CD8-positive, alpha-beta memory T cell (primary cell): ENCODE measurements at places on chromosomes 12 and 14. TPM values are rescaled to one million over a fixed set of nuclear protein-coding genes. Genes with fewer than 3 reads are reported as not detected.

GRCh38 chr12:20272161-20272560 is 96.2 kb upstream of the PDE3A start:
- no peak for DNase-seq
- no peaks in the 10 kb centered on the region for H3K27me3 ChIP-seq
- no peaks in the 10 kb centered on the region for H3K36me3 ChIP-seq
- H3K4me1 ChIP-seq = no peaks in the 10 kb centered on the region

GRCh38 chr12:24373004-24373403 is 423.5 kb upstream of the SOX5 start:
- no peak overlapping the region for H3K4me3 ChIP-seq
- H3K27me3 ChIP-seq = no peaks in the 10 kb centered on the region
- H3K36me3 ChIP-seq = no peaks in the 10 kb centered on the region
- DNase-seq = no peak
- H3K27ac ChIP-seq = no peak overlapping the region
- no peaks in the 10 kb centered on the region for H3K4me1 ChIP-seq

- no peaks in the 10 kb centered on the region for H3K27me3 ChIP-seq
- H3K36me3 ChIP-seq = no peaks in the 10 kb centered on the region
- no peak for DNase-seq
Measured at GRCh38 chr12:29071099-29071498, 78.0 kb upstream of the FAR2 start.

- no peaks in the 10 kb centered on the region for H3K27me3 ChIP-seq
- no peak overlapping the region for H3K4me3 ChIP-seq
- DNase-seq = no peak
- no peak overlapping the region for H3K27ac ChIP-seq
- no peaks in the 10 kb centered on the region for H3K36me3 ChIP-seq
Measured at GRCh38 chr12:40446385-40446784, 221.6 kb downstream of the LRRK2 start.

DNA sequence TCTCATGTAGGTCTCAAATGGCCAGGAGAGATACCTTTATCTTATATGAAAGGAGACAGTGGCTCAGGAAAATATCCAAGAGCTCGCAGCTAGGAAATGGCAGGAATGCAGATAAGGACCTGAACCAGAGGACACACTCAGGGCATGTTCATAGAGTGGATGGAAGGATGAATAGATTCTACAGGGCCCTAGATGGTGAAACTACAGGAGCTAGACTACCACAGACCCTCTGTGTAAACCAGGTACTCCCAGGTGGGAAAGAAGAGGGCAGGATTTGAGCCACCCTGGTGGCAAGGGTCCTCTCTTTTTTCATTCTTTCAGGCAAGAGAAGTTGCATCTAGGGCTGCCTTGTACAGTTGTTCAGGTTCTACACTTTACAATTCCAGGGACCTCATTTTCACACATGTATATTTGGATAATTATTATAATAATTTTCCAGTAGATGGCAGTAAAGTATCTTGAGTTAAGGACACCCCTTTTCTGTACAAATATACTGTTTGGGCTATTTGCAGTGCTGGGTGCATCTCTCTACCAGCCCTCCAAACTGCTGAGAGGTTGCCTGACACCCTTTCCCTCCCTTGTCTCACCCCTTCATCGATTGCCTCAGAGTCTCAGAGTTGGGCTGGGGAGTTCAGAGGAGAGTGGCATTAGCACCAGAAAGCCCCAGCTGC is 10.5 kb upstream of the ZDHHC22 start:
- H3K4me1 ChIP-seq = no peaks in the 10 kb centered on the region
- H3K27ac ChIP-seq = no peak overlapping the region
- H3K36me3 ChIP-seq = no peaks in the 10 kb centered on the region
- no peaks in the 10 kb centered on the region for H3K27me3 ChIP-seq

- peaks cover 49% of the 10 kb centered on the region for H3K4me1 ChIP-seq
- no peaks in the 10 kb centered on the region for H3K27me3 ChIP-seq
- H3K27ac ChIP-seq = no peak overlapping the region
- no peak overlapping the region for H3K4me3 ChIP-seq
- DNase-seq = no peak
- no peaks in the 10 kb centered on the region for H3K36me3 ChIP-seq
Measured at GRCh38 chr12:123077298-123078119, 73.4 kb downstream of the PITPNM2 start.

DNA sequence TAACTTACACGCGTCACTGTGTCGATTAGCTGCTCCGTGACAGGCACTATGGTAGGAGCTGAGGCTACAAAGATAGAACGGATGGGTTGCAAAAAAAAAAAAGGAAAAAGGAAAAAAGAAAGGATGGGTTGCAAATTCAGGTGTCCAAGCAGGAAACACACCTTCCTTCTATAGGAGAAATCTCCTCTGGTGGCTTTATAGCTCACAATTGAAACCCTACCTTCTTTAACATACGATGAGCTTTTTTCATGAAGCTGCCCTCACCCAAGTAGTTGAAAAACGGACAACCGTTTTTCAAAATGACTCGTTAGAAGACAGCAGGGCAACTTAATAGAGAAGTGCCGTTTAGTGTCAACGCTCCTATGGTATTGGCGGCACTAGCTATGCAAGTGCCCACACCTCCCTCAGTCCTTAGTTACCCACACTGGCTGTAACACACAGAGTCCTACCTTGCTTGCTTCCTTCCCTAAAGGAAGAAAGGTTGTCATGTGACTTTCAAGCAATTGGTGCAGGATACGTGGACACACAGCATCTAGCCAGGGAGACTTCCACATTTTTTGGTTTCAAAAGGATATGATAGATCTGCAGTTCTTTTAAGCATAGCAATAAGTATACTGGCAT is 682 bp upstream of the TRIP11 start:
- H3K27me3 ChIP-seq = no peaks in the 10 kb centered on the region
- DNase-seq = no peak
- H3K36me3 ChIP-seq = no peaks in the 10 kb centered on the region
- peak overlapping the region; percentile 89 for H3K27ac ChIP-seq

GRCh38 chr12:71201136-71201679 is 43.4 kb upstream of the TSPAN8 start:
- no peak for DNase-seq
- no peaks in the 10 kb centered on the region for H3K27me3 ChIP-seq
- no peak overlapping the region for H3K27ac ChIP-seq
- H3K4me1 ChIP-seq = no peaks in the 10 kb centered on the region
- no peak overlapping the region for H3K4me3 ChIP-seq

DNA sequence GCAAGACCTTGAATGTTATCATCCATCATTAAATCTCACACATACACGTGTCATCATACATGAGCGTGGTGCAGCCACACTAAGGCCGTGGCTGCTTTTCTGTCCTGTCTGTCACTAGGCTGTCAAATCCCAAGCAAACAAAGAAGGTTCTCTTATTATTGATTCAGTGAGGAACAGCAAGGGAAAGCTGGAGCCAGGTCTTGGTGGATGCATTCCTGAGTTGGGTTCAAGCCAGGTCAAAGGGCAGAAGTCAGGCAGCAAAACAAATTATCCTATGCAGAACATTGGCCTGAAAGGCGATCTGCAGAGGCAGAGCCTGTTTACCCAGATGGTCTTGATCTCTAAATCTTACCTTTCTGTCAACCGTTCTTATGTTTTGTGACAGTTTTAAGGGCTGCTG is 252.3 kb downstream of the NEDD1 start:
- no peak overlapping the region for H3K4me3 ChIP-seq
- no peak overlapping the region for H3K27ac ChIP-seq
- no peak for DNase-seq
- no peaks in the 10 kb centered on the region for H3K27me3 ChIP-seq
- no peaks in the 10 kb centered on the region for H3K4me1 ChIP-seq

- no peak for DNase-seq
- no peaks in the 10 kb centered on the region for H3K36me3 ChIP-seq
- no peak overlapping the region for H3K4me3 ChIP-seq
- H3K4me1 ChIP-seq = peaks cover 38% of the 10 kb centered on the region
Measured at GRCh38 chr12:47717443-47718193, 7.7 kb downstream of the ENDOU start.

DNA sequence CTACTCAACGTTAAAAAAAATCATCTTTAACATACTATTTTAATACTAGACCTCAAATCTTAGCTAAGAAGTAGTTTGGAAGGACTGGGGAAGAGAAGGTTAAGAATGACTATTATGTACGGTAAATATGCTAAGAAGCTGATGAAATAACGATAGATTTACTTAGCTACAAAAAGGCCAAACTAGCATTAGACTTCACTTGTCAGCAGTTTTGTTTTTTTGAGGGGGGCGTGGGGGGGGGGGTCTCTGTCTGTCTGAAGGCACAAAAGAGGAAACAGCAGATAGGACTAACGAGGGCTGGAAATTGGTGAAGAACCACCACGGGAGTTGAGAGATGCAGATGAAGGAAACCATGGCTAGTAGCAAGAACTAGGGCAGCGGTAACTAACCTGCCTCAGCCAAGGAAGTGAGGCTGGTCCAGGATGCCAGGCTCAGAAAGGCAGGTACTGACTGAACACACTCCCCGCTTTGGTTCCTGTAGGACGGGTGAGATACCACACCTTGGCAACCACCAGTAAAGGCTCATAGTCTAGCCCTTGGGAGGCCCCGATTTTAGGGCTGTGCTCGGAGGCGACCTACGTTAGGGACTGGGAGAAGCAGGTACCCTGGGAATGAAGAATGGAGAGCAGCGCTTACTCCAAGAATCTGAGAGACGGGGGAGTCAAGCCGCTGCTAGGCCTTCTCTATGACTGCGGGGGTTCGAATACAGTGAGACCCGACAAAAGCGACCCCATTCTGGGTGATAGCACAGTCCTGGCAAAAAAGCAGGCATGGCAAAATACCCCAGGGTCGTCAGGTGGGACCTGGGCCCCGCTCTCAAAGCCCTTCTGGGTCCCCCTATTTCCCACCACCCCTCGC is 675 bp downstream of the NEDD8 start:
- H3K4me1 ChIP-seq = peaks cover 38% of the 10 kb centered on the region
- peaks cover 27% of the 10 kb centered on the region for H3K36me3 ChIP-seq
- no peaks in the 10 kb centered on the region for H3K27me3 ChIP-seq
- no peak for DNase-seq
- H3K4me3 ChIP-seq = peak overlapping the region; percentile 92
- peak overlapping the region; percentile 79 for H3K27ac ChIP-seq

DNA sequence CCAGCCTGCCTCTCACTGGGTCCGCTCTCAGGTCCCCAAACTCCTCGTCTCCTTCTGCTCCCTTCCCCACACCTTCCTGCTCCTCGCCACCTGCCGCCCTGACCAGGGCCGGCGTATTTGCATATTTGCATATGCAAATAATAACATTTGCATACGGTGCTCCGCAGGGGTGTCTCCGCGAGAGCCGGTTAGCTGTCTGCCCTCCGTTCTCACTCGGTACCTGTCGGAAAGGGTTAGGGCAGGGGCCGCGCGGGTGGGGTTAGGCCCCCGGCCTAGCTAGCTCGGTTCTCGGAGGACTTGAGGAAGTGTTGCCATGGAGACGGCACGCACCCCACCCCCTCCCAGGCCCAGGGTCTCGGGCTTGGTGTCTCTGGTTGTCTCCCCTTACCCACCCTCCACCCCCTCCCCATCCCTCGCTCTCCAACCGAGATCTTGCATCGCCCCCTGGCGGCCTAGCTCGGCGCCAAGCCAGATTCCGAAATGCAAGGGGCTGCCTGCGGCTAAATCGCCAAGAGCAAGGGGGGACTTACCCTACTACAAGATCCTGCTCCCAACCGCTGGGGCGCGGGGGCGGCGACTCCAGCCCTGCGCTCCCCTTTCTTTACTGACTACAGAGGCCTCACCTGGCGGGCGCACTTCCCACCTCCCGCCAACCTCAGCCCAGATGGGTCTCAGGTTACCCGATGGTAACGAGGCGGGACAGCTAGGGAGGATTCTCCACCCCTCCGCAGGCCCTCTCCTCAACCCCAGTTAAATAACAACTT is 8.1 kb downstream of the STAC3 start:
- H3K27me3 ChIP-seq = peaks cover 47% of the 10 kb centered on the region
- H3K4me3 ChIP-seq = peak overlapping the region; percentile 54
- H3K27ac ChIP-seq = no peak overlapping the region
- peak; percentile 45 for DNase-seq
- peaks cover 59% of the 10 kb centered on the region for H3K4me1 ChIP-seq

- H3K27me3 ChIP-seq = no peaks in the 10 kb centered on the region
- no peak overlapping the region for H3K27ac ChIP-seq
- no peak for DNase-seq
- H3K36me3 ChIP-seq = no peaks in the 10 kb centered on the region
- H3K4me3 ChIP-seq = no peak overlapping the region
- no peaks in the 10 kb centered on the region for H3K4me1 ChIP-seq
Measured at GRCh38 chr12:53577941-53578352, 48.2 kb downstream of the ATF7 start.

DNA sequence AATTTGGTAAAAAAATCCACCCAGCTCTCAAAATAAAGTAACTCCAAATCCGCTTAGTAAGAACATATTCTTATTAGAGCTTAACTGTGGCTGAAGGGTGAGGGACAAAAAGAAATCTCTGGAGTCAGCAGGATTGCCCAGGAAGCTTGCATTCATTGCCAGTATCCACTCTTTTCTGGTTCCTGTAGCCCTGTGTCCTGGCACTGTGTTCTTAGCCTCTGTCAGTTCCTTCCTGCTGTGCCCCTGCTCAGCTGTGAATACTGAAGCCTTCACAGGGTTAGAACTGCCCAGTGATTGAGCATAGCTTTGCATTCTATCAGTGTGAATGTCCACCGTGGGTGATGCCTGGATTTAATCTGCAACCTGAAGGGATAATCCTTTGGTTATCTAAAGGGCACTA is 266.9 kb upstream of the PELI2 start:
- no peaks in the 10 kb centered on the region for H3K4me1 ChIP-seq
- H3K27ac ChIP-seq = no peak overlapping the region
- no peaks in the 10 kb centered on the region for H3K27me3 ChIP-seq
- H3K36me3 ChIP-seq = no peaks in the 10 kb centered on the region
- H3K4me3 ChIP-seq = no peak overlapping the region
- no peak for DNase-seq

DNA sequence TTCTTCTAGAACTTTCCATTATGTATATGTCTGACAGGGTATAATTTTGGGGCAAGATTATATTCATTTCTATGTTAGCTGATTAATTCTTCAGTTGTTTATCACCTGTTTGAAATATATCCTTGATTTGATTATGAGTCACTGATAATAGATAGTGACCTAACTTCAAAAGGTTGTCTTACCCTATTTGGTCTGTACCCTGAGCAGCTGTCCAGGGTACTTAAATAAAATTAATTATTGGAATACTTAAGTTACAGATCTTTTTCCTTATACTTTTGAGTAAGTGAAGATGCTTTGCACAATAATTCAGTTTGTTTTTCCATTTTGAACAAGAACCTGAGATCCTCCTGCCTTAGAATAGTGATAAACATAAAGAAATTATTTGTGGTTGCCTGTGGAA is 13.2 kb upstream of the NPAS3 start:
- no peaks in the 10 kb centered on the region for H3K27me3 ChIP-seq
- H3K4me1 ChIP-seq = no peaks in the 10 kb centered on the region
- DNase-seq = no peak
- no peak overlapping the region for H3K4me3 ChIP-seq

The PAX9 gene
- total RNA-seq = not detected

The FAM181A gene
- total RNA-seq = not detected

The MYH6 gene
- 0.09 TPM for total RNA-seq

The CLEC1B gene
- not detected for total RNA-seq

The KRT72 gene
- total RNA-seq = not detected

The CEBPE gene
- total RNA-seq = 0.16 TPM

The IFT81 gene
- 4.5 TPM for total RNA-seq

The FAM186B gene
- 0.11 TPM for total RNA-seq

The LRRIQ1 gene
- total RNA-seq = 0.07 TPM

The CPSF2 gene
- total RNA-seq = 144 TPM
